MM.1S (cell line): ENCODE measurements at places on chromosomes 7 and 10.
A peak's percentile ranks its signal among the peaks of the same experiment; 100 is the strongest.

DNA sequence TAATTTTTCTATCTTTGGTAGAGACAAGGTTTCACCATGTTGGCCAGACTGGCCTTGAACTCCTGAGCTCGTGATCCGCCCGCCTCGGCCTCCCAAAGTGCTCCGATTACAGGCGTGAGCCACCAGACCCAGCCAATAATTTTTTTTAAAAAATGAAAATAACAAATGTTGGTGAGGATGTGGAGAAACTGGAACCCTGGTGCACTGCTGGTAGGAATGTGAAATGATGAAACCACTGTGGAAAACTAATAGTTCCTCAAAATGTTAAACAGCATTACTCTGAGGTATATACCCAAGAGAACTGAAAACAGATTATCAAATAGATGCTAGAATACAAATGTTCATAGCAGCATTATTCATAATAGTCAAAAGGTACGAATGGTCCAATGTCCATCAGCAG, 23.0 kb upstream of the YWHAG start:
- DNase-seq, result no peak

DNA sequence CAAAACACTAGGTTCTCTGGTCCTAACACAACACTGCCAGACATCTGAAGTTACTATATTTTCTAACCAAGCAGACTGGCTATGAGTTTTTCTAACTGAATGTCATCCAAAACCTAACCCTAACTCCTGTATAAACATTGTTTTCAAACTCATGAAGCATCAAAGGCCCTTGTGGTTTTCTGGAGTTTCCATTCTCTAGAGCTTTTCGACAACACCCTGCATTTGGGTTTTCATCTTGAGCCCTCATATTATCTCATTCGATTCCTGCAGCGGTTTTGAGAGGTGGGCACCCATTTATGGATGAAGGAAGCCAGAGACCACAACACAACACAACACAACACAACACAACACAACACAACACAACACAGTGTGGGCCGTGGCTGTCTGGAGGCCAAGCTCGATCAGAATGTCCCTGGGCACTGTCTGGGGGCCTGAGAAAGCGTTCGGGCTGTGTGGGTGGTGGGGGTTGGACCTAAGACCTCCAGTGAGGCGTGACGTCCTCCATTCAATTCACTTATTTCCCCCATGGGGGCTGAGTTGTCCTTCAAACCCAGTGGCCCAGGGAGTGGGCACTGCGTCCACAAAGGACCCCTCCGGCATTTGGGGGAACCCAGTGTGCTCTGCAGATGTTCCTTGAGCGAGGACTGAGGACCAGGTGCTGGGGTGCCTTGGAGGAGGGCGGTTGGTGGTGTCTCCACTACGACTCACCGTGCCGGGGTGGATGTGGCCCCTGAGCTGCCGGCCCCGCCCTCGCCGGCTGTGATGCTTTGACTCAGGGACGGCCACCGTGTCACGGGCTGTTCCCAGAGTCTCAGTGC, 490.4 kb downstream of the DNAJB6 start:
- DNase-seq, result no peak

DNA sequence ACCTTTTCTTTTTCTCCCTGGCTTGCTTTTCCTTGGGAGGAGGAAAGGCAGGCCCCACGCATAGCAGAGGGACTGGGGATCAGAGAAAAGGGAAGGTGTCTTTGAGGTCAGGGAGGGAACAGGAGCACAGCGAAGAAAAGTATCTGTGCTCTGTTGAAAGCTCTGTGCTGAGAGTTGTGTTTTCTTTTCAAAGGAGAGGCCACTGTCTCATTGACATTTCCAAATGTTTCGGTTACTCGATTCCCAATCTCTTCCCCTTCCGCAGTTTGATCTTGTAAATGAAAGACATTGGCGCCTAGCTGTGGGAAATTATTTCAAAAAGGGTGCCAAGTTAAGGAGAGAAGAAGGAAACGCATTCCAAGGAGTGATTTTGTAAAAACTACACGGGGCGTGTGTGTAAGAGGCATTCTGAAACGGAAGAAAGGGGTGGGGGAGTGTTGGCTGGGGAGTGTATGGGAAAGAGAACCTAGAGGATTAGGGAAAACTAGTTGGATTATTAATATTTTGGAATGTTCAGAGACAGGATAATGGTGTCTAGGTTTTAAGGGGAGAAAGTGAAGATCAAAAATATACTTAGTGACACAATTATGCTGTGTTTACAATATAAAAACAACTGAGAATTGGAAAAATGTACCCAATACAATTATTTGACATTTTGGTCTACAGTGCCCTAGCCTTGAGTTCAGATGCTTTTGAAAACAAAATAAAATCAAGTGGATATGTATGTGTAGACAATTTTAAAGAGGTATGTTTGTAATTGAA, 708 bp downstream of the KLHDC10 start:
- no peak for DNase-seq

DNA sequence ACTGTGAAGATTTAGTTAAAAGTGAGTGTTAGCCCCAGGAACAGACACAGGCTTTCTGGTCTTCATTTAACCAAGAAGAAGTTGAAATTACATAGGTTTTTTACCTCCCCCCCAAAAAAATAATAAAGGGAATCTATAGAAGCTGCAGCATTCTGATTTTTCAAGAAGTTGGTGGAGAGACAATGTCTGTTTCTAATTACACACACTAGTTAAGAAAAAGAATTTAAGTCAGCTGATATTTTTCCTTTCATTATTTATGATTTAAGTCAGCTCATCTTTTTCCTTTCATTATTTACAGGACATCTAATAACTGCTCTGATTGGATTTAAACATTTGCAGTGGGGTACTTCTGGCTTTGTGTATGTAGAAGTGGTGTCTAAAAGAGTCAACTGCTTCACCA, 201.4 kb upstream of the NRP1 start:
- no peak for DNase-seq

- no peak for DNase-seq
Observed at GRCh38 chr10:4013651-4014121, 228.7 kb upstream of the KLF6 start.

GRCh38 chr7:70776627-70777101, 355.3 kb upstream of the GALNT17 start:
- DNase-seq, result no peak

- DNase-seq, result no peak
Observed at GRCh38 chr10:64528294-64529002, 1007.2 kb downstream of the REEP3 start.

DNA sequence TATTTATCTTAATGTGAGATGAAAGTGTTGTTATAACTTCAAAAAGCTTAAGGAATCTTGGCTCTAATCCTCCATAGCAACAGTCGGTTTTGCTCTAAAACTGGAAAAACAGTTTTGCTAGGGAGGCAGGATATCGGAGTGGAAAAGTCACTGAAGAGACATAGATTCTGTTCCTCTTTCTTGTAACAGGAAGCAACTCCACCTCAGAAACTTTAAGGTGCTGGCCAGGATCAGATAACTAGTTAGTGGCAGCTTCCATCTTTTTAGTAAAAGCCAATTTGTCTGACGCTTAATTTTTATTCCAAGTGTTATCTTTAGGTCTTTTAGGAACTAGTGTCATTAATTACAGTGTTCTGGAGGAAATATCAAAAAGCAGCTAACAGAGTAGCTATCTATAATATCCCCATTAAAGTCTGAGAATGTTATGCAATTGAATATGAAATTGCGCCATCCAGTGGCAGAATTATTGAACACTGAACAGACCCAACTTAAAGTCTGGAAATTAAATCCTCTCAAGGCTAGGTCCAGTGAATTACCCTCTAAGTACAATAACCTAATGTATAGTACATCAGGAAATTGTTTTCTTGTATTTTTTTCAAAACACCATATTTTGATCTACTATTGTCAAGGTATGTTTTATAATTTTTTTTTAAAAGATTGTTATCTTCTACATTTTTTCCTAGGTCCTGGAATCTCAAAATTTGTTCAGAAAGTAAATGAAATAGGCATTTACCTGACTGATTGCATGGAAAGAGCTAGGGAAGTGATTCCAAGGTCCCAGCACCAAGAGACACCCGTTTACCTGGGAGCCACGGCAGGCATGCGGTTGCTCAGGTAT, 65.9 kb upstream of the CC2D2B start:
- peak; percentile 63 for DNase-seq

DNA sequence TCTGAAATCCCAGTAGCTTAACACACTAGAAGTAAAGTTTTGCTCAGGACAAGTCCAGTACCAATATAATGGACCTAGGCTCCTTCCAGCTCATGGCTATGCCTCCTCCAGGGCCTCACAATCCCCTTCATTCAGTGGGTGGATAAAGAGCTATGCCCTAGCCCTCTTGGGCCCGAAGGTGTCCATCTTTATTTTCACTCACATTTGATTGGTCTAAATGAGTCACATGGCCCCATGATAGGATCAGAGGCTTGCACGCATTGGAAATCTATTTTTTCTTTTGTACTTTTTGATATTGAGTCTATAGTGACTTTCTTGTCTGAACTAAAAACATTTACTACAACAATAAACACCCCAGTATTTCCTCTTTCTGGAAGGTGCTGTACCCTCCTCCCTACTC, 202.6 kb upstream of the CTBP2 start:
- DNase-seq, result no peak

DNA sequence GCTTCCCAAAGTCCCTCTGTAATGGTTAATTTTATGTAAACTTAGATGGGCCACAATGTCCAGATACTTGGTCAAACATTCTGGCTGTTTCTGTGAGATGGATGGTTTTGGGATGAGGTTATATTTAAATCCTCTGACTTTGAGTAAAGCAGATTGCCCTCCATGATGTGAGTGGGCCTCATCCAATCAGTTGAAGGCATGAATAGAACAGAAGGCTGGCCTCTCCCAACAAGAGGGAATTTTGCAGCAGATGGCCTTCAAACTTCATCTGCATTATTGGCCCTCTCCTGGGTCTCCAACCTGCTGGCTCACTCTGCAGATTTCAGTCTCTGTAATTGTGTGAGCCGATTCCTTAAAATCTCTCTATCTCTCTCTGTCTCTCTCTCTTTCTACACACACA, 362.3 kb downstream of the GRID1 start:
- no peak for DNase-seq

DNA sequence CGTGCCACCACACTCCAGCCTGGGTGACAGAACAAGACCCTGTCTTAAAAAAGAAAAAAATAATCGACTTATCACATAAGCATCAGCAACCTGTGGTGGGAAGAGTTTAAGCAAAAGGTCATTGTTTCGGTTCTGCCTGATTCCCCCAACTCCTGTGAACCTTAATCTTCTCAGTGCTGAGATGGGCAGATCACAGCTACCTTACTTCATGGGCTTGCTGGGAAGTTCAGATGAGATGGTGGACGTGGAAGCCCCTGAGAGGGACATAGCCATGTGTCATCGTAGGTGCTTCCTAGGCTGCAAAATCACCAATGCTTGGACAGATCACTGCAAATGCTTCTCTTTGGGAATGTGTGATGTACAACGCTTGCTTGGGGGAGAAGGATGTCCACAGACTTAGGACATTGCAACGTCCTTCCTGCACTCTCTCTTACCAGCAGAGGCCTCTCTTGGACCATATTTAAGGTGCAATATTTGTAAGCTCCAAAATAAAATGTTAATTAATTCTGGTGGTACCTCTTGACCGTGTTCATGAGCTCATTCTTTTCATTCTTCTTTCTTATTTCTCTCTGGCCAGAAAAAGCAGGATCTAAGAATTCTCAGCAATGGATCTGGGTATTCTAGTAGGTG, 8.6 kb downstream of the GJD4 start:
- DNase-seq, result no peak

- DNase-seq, result no peak
Observed at GRCh38 chr10:35857860-35858259, 215.8 kb upstream of the FZD8 start.
